ENCODE measurements at places on chromosomes 1 and 21.

- DNase-seq: no peak
Observed at GRCh38 chr1:69929308-69930057, 275.9 kb downstream of the LRRC40 start.

DNA sequence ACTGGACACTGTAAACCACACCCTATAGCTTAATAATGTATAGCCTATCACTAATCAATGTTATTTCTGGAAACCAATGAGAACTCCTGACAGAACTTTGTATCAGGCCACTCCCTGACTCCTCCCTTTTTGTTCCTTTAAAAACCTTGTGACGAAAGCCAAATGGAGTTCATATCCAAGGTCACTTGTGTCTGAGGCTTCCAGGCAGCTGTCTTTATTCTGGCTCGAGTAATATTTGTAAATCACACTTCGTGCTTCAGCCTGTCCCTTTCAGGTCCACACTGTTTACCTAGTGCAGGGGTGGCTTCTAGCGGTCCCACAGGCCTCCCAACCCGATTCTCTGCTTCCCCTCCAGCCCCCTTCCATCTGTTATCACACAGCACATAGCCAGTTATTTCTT is 16.2 kb upstream of the CAPN9 start:
- no peak for DNase-seq

DNA sequence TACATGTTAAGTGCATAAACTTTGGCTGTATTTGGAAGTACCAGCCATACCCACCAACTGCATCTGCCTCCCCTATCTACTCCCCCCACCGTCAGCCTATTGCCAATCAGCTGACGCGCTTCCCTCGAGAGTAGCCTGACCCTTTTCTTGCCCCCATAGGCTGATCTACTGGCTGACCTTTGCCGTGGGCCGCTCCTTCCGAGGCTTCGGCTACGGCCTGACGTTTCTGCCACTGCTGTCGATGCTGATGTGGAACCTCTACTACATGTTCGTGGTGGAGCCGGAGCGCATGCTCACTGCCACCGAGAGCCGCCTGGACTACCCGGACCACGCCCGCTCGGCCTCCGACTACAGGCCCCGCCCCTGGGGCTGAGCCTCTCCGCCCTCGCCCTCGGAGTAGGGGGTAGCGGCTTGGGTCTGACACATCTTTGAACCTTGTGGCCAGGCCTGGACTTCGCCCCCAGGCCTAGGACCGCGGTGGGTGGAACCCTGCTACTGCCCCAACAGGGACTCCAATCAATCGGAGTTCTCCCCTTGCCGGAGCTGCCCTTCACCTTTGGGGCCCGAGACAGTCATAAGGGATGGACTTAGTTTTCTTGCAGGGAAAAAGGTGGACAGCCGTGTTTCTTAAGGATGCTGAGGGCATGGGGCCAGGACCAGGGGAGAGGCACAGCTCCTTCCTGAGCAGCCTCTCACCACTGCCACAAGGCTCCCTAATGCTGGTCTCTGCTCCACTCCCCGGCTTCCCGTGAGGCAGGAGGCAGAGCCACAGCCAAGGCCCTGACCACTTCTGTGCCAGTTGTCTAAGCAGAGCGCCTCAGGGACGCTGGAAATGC is 4.0 kb downstream of the GLMP start:
- DNase-seq: peak; percentile 62

DNA sequence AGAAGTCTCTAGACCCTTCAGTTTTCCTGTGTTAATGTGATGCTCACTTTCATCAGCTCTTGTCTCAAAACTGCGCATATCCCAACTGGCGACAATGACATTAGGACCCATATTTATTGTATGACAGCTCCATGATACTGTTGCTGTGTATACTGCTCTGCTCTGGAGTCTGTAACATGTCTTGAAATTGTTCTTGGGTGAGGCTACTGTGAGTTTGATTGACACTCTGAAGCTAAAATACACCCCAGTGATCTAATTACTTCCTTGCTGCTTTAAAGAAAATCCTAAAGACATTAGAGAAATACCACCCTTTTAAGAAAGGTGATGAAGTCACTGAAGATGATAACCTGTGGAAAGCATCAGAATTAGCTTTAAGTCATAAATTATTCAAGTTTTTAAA is 1046.2 kb downstream of the KCNT2 start:
- DNase-seq: no peak

DNA sequence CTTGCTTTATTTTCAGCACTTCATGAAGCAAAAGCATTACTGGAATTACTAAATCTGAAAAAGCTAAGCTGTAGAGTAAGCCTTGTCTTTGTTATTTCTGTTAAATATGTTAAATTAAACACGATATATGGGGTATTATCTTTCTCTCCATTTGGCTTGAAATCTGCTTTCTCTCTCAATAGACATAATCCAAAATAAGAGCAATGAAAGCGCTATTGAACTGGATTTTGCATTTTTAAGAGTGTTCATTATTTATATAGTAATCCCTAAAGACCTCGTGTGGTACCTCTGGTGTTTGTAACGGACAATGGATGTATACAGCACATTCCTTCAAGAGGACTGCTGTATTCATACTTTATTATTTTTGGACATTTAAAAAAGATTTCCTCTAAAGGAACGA is 91.5 kb upstream of the KCNE2 start:
- DNase-seq: no peak
